ENCODE measurements at places on chromosomes 6 and 20.

- no peak for DNase-seq
These were observed 67.5 kb downstream of the RTN4IP1 start for GRCh38 chr6:106561686-106562405.

DNA sequence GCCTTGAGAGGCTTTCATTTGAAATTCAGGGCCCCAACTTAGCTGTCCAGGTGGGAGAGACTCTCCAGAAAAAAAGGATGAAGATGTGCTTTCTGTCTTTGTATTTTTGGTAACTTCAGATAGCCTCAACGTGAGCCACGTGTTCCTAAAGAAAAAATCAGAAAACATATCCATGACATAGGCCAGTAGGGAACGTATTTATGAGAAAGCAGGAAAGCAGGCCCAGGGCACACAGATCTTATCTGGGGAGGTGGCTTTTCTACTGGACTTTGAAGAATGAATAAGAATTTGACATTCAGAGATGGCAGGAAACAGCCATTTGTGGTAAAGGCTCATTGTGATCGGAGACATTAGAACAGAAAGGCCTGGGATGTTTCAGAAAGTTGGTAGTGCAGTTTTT lies 21.2 kb upstream of the EXOC2 start:
- no peak for DNase-seq

DNA sequence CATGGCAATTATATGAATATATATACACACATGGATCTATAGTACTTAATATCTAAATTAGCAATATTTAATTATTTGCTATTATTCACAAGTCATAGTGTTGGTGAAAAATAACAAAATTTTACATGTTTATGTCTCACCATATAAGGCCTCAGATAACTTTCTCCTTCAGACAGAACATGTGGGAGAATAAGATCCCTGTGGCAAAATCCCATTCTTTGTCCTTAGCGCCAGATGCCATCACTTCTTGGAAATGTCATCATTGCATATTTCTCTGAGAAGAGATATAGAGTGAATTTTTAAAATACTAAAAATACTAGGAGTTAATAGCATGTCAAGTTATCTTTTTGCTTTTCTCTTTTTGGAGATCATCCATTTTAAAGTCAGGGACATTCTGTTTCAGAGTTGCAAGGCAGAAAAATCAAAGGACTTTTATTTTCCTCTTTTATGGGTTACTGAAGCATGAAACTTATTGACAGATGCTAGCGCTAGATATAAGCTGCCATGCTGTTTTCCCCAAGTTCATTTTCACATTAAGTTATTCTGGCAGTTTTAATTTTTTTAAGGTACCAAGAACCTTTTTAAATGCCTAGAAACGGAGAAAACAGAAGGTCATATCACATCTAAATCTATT lies 30.4 kb upstream of the STXBP5 start:
- DNase-seq = no peak

- DNase-seq = no peak
These were observed 214.3 kb downstream of the TFAP2C start for GRCh38 chr20:56843386-56843785.

DNA sequence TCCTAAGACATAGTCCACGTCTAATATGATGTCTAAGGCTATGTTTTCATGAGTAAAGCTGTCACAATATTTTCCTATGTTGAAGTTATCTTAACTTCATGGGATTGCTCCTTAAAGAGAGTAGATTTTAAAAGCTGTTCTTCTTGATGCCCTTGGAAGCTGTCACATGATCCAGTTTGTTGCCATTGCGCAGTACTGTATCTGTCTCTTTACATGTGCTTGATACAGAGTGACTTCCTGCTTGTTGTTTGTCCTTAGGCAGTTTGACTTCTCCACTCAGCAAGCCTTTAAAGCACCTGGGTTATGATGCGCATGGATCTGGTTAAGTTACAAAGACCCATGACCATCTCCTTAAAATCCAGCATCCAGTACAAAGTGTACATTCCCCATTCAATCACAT lies 85.4 kb downstream of the CDYL start:
- no peak for DNase-seq

GRCh38 chr20:32446301-32447100 lies 88.4 kb downstream of the ASXL1 start:
- DNase-seq = no peak

All from muscle of arm (tissue), 14 donors.